ENCODE measurements at places on chromosomes 16 and 17.

- DNase-seq, result no peak
These were observed 8.4 kb downstream of the PRR29 start for GRCh38 chr17:64006361-64007088.

DNA sequence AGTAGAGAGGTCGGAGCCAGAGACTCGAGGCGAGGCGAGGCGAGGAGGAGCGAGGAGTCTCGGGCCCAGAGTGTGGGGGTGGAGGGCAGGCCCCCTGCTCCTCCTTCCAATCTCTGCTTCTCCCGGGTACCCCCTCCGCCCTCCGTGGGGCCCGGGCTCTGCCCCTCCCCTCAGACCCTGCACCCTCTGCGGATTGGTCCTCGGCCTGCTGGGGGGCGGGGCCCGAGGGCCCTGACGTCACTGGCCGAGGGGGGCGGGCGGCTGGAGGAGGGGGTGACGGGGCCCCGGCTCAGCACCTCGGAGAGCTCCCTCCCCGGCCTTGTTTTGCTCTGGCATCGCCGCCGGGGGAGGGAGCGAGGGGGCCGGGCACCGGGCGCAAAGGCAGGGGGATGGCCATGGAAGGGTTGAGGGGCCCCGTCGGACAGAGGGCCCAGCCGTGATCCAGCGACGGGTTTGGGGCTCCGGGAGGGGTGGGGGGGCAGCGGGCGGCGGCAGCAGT is at the start of gene RUNDC3A:
Gene RUNDC3A (plus strand): TSS at position 282 of the 499 bp plus-strand sequence. CDS start 232 bp downstream, outside the sequence.
- peak; percentile 98 for DNase-seq

DNA sequence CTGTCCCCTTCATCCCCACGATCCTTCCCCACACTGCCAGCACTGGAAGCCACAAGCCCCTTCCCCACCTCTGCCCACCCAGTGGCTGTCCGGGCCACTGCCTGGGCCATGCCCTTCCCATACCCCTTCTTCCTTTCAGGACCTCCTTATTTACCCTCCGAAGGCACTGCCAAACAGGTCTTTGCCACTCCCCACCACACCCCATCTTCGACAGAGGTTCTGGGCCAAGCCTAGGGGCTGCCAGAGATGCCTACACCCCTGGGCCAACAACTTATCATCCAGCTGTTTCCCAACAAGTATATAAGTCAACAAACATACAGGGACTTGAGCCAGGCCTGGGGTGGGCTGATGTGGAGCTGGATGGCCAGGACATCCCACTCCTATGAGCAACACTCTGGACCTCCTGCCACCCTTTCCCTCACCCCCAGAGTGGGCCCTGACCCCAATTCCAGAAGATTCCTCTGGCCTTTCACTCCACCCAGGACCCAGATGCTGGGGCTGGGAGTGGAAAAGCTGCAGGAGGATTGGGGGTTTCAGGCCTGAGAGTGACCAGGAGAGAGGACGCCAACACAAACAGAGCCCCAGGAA is 1.5 kb upstream of the PPP1R1B start:
- DNase-seq, result no peak

DNA sequence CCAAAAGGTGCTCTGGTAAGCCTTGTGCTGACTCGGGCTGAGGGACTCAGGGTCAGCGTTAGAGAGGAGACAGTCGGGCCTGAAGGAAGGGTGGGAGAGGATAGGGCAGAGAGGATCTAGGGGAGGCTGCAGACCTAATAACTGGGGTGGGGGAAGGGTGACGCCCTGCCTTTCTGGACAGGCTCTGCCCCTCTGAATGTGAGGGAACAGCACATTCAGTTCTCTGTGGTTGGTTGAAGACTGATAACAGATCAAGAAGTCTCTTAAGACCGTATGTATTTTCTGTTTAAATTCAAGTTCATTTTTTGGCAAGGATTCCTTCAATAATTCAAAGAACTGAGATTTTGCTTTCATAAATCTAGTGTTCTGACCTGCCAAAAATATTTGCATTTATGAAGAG is 56.2 kb upstream of the TEKT3 start:
- no peak for DNase-seq

GRCh38 chr16:75087375-75087979 is 29.1 kb downstream of the LDHD start:
- peak; percentile 86 for DNase-seq

DNA sequence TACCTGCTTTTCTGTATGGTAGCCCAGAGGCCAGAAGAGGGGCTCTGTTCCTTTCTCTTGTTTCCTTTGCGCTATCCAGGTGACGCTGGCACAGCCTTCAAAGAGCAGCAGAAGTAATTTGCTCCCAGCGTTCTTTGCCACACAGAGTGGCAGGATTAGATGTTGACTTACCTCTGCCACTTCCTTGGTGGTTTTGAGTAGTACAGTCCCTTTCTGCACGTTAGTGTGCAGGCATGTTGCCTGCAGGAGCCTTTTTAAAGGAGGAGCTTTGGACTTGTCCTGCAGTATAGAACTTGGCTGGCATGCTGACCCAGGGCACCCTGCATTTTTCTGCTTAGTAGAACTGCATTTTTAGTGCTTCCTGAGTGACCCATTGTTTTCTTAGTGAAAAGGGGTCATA is at the start of gene ABCC11:
Gene ABCC11 (minus strand): TSS at position 229 of the 400 bp plus-strand sequence. CDS start 15,618 bp downstream, outside the sequence.
- no peak for DNase-seq

DNA sequence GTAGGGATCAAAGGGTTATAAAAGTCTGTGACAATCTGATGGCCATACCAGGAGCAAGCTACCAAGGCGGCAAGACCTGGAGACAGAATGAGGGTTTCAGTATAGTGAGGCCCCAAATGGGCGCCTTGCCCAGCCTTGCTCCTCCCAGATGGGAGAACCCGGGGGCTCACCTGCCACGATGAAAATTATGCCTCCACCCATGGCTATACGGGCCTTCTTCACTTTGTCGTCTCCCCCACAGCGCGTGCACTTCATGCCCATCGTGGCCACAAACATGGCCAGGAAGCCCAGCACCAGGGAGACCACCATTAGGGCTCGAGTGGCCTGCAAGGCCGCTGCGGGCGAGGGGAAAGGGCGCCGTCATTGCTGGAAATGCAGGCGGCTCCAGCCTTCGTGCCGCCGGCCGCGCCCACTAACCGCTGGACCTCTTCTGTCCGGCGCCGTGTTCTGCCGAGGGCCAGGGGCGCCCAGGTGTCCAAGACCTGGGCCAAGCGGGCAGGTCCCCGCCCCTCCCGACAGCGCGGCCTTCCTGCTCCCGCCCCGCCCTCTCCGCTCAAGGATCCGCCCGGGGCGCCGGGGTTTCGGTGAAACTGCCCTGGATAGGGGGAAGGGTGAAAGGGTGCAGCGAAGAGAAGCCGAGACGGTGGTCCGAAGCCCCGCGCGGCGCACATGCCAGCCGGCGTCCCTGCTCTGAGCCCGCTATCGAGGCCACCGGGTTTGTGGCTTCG is 1.5 kb downstream of the CLDN7 start:
- DNase-seq, result no peak

DNA sequence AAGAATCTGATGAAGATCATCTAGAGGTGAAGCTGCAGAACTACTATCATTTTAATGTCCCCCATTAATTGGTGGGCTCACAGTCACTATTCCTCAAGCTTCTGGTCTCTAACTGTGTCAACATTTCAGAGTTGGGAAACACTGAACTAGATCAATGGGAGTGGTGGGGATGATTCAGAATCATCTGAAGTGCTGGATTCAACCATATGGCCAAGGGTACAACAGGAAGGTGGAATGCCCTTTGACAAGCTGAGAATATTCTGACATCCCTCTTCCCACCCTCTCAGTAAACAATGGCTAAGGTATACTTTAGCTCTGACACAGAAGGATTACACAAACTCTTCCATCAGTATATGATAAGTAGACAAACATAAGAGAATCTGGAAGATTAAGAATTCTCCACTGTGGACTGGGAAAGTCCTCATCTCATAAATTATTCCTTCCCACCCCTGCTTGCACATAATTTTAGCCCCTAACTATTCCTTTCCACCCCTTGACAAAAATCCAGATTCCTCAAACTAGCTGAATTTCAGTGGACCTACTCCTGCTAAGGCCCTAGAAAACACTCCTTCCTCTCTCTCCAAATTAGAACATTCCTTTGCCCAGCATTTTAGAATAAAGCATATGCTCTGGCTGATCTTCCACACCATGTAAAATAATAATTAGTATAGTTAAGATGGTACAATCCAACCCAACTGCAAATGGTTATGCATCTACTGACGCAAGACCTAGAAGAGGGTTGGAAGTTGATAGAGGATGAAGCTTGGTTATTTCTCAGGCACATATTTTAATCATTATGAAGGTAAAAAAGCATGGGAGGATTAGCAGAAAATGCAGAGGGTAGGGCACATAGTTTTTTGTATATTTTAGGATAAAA is 16.3 kb upstream of the RFFL start:
- no peak for DNase-seq

- no peak for DNase-seq
These were observed 149.0 kb downstream of the AHSP start for GRCh38 chr16:31676731-31677130.

DNA sequence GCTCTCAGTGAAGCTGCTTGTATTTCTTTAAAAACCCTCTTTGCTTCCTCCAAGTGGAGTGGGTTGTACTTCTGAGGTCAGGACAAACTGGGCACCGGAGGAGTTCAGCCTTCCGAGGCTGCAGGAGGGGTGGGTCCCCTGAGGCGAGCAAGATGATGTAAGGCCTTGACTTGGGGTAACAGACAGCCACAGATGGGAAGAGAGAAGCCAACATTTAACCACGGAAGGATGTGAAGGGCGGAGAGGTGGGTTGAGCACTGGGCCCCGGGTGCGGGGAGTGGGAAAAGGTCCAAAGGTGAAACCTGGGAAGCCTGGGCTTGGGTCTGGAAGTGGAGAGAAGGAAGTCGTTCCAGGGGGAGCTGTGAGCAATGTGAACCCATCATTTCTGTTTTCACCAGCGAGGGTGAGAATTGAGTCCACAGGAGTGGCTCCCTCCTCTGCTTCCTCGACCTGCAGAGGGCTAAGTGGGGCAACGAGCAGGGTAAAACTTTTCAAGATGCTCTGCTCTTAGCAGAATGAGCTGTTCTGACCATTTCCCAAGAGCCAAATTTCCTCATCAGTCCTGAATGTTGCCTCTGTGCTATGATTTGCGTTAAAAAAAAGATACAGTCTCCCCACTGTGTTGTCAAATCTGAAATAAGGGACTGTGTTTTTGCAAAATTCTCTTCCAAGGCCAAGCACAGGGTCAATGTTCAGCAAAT is 137.7 kb upstream of the CRHR1 start:
- DNase-seq, result no peak

Measured in HTR-8/SVneo (cell line).